Hematopoietic multipotent progenitor cell treated with erythropoietin and hydrocortisone succinate and interleukin-3 and kit ligand, for 4 days (in vitro differentiated cells): ENCODE measurements at places on chromosomes 13 and 19.

DNA sequence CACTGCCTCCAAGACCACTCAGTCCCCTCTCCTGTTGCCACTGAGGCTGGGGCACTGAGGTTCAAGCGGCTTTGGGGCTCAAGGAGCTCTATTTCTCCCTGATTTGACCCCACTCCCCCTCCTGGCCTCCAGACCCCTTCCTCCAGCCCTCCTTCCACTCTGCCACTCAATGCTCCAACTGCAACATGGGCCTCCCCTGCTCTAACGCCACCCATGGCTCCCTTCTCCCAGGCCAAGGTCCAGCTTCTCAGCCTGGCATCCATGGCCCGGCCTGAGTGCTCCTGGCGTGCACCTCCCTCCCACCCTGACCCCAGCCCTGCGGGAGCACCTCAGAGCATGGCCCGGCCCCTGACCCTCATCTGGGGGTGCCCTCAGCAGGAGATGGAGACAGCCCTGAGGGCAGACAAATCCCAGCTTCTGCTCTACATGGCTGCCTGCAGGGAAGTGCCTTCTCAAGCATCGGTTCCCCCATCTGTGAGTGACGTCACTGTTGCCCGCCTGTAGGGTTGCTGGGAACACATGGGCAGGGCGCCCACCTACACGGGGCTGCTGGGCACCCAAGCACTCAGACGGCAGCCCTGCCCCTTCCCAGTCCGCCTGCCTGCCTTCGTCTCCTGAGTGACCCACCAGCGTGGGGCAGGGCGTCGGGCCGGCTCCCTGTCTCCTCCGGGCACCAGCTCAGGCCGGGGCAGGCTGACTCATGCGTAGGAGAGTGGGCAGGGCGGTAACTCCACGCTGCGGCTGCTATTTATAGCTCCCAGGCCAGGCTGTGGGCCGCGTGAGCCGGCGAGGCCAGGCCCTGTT, 1.6 kb upstream of the DIRAS1 start:
- DNase-seq, result peak; percentile 46

GRCh38 chr19:10920781-10921180, 7.7 kb downstream of the YIPF2 start:
- DNase-seq, result no peak

- peak; percentile 88 for DNase-seq
These were observed 24.2 kb upstream of the TTYH1 start for GRCh38 chr19:54390942-54391577.

DNA sequence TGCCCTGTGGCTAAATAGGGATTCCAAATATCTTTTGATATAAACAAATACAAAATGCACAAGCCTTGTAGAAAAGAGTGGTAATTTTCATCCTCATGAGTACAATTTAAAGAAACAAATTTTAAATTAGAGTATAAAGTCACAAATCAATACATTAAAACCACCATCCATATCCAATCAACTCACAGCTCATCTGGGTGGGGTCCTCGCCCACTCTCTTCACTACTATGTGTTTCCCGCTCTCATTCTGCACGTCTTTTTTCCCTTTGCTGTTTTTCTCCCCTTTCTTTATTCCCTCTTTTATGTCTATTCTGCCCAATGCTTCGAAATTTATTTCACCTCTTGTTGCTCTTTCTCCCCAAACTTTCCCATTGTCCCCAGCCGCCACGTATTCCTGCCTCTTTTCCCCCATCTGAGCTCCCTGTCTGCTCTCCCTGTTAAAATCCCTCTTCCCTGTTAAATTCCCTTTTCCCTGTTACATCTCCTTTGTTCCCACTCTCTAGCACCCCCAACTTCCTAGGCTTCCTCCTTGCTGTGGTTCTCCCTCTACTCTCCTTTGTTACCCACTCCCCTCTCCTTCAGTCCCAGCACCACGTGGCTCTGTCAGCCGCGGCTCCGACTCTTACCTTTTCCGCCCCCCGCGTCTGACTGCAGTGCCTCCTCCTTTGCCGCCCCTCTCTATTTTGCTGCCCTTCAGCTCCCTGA, 1.3 kb downstream of the ZNF616 start:
- DNase-seq, result peak; percentile 73

GRCh38 chr13:108213946-108214345, 1.4 kb downstream of the LIG4 start:
- DNase-seq, result no peak

GRCh38 chr13:85728811-85729210, 70.4 kb downstream of the SLITRK6 start:
- no peak for DNase-seq

GRCh38 chr19:47380559-47380958, 31.4 kb downstream of the DHX34 start:
- DNase-seq, result no peak

DNA sequence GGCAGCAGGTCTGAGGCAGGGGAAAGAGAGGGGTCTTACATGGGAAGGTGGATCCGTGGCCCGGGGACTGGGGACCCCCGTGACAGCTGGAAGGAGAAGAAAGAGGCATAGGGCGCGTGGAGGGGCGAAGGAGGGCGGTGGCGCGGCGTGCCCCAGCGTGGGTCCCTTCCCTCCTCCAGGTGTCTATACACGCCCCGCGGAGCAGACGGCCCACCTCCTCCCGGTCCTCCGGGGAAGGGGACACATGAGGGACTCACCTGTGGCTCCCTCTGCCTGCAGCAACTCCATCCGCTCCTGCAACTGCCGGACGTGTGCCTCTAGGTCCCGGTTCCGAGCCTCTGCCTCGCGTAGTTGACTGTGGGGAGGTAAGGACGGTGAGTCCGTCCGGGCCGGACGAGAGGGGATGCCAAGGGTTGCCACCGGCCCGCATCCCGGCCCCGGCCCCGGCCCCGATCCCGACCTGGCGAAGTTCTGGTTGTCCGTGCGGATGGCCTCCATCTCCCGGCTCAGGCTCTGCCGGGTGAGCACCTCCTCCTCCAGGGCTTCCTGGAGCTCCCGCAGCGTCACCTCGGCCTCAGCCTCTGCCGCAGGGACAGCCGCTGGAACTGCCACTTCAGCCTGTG, 2.4 kb upstream of the SIX5 start:
- DNase-seq, result no peak

DNA sequence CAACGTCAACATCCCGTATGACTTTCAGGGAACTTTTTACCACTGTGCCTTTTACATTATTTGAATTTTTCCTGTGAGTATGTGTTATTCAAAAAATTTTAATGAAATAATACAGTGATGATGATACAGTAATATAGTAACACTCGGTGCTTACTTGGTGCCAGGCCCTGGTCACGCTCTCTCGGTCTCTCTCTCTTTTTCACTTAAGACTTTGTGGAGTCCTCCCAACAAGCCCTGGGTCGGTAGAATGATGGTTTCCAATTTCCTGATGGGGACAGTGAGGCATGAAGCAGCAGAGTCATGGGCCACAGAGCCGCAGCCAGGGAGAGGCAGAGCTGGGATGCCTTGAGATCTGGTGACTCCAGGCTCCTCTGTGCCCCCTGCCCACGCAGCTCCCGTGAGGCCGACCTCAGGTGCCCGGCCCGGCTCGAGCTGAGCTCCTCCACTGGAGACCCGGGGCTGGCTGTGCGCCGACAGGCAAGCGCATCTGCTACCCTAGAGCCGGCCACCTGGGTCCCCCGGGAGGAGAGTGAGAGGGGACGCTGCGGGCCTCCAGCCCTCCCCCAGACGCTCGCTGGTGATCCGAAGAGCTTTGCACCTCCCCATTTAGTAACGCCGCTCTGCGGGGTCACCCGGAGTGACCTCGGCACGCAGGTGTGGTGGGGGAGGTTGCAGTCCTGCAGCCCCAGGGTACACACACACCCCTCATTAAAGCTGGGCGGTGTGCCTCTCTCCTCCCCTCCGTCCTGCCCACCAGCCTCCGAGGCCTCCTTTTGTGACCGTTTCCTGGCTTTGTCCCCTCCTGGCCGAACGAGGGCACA, 4.4 kb upstream of the SBK3 start:
- no peak for DNase-seq

GRCh38 chr19:310141-310651, 19.0 kb upstream of the PLPP2 start:
- DNase-seq, result no peak

DNA sequence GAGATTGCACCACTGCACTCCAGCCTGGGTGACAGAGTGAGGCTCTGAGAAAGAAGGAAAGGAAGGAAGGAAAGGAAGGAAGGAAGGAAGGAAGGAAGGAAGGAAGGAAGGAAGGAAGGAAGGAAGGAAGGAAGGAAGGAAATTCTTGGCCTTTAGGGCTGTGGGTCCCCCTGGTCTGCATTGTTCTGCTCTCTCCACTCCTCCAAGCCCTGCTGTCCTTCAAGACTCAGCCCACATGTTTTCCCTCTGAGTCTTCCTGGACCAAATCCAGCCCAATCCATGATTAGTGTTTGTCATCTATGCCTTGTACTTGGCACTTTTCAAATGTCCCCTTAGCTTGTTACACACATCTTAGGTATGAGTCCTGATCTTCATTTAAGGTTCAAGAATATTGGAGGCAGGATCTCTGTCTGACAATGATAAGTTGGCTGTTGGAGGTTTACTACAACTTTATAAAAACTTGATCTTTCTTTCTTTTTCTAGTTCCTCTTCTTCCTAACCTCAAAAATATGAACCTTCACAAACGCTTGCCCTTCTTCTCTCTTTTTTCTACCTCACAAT, 48.8 kb upstream of the INTS6 start:
- peak; percentile 49 for DNase-seq

DNA sequence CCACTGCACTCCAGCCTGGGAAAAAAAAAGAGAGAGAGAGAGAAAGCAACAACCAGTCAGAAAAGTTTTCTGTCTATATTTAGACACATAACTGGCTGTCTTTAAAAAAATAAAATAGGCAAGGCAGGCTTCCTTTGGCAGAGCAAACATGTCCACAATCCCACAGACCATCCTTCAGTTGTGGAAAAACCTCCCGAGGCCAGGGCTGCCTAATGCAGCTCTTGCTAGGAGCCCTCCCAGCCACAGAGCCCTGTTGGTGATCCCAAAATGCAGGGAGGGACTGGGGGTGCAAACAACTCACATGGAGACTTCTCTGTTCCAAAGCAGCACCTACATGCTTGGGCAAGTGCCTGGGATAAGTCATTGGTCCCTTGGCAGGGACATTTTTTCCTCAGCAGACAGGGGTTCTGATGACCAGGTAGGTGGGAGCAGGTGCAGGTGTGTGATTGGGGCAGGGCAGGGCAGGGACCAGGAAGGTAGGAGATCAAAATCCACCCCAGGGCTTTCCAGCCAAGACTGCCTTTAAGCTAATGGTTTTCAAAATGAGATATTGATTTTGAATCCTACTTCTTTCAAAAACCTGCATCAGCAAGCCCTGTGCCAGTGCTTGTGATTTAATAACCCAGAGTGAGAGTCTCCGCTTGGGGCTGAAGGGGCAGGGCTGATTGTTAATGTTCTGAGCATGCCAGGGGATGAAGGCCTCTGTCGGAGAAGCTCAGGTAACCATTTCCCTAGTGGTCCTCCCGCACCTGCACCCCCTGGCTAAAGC, 178.5 kb downstream of the USP12 start:
- DNase-seq, result no peak

DNA sequence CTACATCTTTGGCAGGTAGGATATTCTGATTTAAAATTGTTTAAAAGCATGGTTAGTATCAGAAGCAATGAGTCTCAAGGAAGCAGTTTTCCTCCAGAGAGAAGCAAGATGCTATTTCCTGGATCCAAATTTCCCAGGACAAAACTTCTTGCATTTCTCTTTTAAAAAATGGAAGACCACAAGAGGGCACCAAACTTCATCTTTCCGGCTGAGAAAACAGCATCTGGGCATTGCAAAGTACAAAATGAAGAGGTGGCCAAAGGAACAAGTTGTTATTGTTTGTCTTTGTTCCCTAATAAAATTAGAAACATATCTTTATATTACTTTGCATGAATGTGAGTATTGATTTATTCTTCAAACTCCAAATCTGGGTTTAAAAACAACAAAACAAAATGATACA, 60.0 kb upstream of the LRCH1 start:
- DNase-seq, result peak; percentile 73

GRCh38 chr19:17554968-17555479, 425 bp upstream of the COLGALT1 start:
- DNase-seq, result no peak

DNA sequence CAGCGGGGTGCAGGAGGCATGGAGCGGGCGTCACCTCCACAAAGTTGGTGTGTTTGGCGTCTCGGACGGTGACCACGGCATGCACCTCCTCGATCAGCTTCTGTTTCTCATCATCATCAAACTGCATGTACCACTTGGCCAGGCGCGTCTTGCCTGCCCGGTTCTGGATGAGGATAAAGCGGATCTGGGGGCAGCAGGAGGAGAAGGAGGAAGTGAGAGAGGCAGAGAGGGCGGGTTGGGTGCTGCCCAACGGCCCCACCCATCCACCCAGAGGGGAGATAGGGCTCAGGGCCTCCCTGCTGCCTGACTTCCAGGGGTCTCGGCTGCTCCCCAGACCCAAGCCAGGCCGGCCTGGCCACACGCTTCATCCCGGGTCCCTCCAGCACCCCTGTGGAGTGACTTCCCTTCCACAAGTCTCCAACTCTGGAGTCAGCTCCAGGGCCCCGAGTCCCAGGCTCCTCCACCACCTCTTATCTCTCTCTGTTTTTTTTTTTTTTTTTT, 4.6 kb downstream of the AP2S1 start:
- peak; percentile 71 for DNase-seq

- DNase-seq, result no peak
These were observed 66.7 kb downstream of the GPR12 start for GRCh38 chr13:26693749-26694463.

DNA sequence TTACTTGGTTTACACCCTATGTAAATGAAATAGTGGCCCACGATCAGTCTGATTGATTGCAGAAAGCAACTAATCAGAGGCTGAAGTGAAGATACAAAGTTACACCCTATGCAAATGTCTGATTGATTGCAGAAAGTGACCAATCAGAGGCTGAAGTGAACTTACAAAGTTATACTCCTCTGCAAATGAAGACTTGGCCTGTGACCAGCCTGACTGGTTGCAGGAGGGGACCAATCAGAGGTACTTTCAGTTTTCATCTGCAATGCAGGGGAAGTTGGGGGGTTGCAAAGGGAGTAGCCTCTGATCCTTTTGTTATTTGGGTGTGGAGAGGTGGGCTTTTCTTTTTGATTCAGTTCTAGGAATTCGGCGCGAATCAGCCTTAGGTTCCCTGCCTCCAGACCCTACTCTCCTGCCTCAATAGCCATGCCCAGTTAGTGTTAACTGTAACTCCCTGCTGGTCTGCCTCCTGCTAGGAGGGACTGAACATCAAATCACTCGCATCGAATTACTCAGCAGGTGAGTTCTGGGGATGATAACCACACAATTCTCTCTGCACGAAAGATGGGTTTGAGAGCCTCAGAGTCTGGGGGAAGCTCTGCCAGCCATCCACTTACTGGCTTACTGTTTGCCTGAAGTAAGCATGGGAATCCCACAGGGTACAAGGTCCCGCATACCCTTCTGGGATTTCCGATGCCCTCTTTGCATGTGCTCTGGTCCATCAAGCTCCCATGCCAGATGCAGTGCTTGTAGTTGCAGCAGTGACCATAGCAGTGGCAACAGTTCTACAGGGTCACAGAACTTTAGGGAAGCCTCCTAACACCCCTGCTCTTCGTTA, 7.5 kb downstream of the ARL11 start:
- DNase-seq, result peak; percentile 75

DNA sequence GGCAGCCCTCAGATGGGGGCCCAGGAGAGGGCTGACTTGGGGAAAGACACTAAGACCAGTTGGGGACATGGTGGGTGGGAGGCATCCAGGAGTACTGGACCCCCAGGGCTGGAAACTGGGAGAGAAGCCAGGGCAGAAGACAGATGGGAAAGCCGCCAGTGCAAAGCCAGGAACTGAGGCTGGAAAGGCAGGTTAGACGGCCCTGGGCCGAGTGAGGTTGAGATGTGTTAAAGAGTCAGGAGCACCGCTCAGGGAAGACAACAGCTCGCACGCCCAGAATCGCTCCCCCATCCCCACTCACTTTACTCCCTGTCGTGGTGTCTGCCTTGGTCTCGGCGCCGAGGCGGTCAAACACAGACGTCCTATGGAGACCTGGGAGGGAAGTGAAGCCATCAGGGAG, 24.5 kb downstream of the C19orf47 start:
- DNase-seq, result no peak
